HCT116 (cell line): ENCODE measurements at places on chromosomes 2 and 18. TPM values are rescaled to one million over a fixed set of nuclear protein-coding genes. Genes with fewer than 3 reads are reported as not detected.

The LBH gene
- total RNA-seq = 1.2 TPM

The ABCG5 gene
- total RNA-seq = not detected

The EFR3B gene
- 0.96 TPM for total RNA-seq

DNA sequence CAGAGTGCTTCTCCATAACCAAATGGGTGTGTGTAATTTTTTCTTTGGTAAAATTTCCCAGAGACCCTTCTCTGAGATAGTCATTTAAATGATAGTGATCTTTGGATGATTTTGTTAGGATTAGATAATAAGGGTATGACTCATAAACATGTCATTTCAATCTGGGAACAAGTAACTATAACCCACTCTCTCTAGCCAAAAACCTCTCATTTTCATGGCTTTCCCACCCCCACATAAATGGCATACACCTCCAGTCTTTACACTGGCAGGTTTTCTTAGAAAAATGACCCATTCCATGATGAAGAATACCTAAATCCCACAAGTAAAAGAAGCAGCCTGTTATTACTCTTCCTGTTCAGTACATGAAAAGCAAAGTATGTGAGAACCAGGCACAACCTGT, 572.0 kb upstream of the ZEB2 start:
- H3K4me1 ChIP-seq = no peaks in the 10 kb centered on the region
- H3K4me3 ChIP-seq = no peak overlapping the region
- no peak overlapping the region for H3K27ac ChIP-seq
- no peaks in the 10 kb centered on the region for H3K36me3 ChIP-seq
- no peaks in the 10 kb centered on the region for H3K27me3 ChIP-seq
- DNase-seq = no peak
